ENCODE measurements at places on chromosomes 5 and 9.

GRCh38 chr5:119435436-119436132 lies 16.7 kb upstream of the HSD17B4 start:
- DNase-seq, result peak; percentile 18

GRCh38 chr5:157543825-157544622 lies 31.6 kb downstream of the ADAM19 start:
- no peak for DNase-seq

- DNase-seq, result no peak
Observed at GRCh38 chr9:133605446-133605845, 3.7 kb downstream of the FAM163B start.

DNA sequence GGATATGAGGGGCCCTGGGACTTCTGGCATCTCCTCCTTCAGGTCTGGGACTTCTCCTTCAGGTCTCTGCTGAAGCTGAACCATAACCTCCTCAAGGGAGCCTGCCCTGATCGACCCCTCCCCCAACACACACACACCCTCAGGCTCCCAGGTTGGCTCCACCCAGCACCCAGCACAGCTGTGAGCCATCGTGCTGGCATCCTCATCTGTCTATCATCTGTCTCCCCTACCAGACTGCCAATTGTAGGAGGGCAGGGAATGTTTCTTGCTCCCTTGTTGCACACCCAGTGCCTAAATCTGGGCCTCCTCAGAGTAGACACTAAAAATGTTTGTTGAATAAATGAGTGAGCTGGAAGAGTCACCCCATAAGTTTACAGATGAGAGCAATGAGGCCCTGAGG lies 71.4 kb downstream of the LRSAM1 start:
- DNase-seq, result peak; percentile 76

DNA sequence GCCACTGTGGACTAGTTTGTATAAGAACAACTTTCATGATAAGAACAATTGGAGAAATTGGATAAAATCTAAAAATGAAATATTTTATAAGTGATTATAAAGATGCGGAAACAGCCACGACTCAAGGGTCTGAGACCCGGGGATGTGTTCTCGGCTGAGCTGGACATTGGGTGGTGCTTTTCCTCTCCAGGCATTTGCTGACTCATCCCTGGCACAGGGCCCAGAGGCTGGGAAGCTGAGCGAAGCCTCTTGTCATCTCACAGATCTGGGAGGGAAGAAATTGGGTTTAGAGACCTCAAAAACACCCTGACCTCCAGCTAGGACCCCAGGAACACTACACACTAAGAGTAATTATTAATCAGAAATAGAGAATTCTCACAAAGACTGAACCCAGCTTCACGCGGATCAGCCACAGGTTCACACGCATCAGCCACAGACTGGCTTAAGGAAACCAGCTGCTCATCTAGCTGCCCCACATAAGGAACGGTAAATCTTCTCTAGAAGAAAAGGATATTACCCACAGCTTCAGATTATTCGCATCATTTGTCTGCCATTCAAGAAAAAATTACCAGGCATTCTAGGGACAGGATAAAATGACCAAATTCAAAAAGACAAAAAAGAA lies 2.8 kb upstream of the OR2V1 start:
- peak; percentile 19 for DNase-seq

GRCh38 chr9:25094518-25094917 lies 548.8 kb upstream of the IZUMO3 start:
- no peak for DNase-seq

- no peak for DNase-seq
Observed at GRCh38 chr9:91474656-91475055, 51.0 kb upstream of the NFIL3 start.

DNA sequence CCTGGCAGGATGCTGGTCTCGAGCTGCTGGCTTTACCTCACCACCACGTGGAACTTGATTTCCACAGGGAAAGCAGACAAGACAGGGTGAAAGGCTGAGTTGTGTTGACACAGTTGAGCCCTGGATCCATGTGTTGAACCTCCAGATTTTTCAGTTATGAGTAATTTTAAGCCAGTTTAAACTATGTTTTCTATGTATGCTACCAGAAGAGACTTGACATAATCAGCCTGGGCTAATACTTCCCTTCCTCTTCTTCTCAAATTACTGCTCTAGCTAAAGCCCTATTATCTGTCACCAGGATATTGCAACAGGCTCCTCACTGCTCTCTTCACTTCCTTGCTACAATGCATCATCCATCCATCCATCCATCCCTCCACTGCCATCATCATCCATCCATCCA lies 12.0 kb upstream of the PHYKPL start:
- no peak for DNase-seq

GRCh38 chr5:100654895-100655294 lies 119.7 kb downstream of the FAM174A start:
- no peak for DNase-seq

GRCh38 chr5:143938230-143938629 lies 126.3 kb downstream of the HMHB1 start:
- no peak for DNase-seq

DNA sequence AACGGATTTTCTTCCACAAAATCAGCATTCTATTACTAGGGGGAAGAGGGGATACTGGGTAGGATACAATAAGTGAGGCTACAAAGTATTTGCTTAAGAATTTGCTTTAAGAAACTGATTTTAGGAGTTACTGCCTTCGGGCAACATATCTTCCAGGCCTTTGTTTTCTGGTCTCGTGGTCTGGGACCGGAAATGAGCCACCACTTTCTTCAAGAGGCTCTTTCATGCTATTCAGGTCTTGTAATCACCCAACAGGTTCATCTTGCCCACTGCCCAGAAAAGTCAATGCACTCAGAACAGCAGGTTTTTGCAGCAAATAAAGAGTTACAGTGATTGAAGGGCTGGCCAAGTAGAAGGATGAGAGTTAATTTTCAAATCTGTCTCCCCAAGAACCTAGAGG lies 6.6 kb upstream of the AOPEP start:
- DNase-seq, result no peak

- no peak for DNase-seq
Observed at GRCh38 chr5:116506488-116506887, 68.1 kb downstream of the SEMA6A start.

- no peak for DNase-seq
Observed at GRCh38 chr5:156716591-156717380, 133.3 kb upstream of the PPP1R2B start.

DNA sequence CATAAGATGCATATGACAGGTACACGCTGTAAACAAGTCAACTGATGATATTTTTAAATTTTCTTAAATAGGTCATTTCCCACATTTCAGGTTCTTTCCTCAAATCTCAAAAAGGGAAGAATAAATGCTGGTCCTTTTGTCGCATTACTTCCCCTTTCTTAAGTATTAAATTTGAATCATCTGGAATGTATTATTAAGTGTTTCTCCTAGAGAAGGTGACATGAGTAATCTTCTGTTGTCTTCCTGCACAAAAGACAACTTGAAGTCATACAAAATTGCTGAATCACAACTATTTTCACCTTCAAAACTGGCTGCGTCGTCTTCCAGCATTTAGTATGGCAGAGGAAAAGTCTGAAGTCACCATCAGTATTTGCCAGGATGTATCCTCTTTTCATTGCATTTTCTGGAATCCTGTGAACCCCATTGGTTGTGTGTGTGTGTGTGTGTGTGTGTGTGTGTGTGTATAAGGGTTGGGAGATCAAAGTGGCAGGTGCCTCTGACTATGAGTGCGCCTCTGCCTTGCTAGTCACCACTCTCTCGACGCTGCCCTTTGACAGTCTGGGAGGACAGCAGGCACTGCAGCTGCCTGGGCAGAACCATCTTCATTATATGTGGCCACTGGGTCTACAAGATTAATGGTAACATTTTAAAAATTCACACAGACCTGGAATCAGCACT lies 86.9 kb downstream of the MVB12B start:
- DNase-seq, result no peak

GRCh38 chr9:84953797-84954705 lies 284.5 kb downstream of the NTRK2 start:
- DNase-seq, result peak; percentile 63

DNA sequence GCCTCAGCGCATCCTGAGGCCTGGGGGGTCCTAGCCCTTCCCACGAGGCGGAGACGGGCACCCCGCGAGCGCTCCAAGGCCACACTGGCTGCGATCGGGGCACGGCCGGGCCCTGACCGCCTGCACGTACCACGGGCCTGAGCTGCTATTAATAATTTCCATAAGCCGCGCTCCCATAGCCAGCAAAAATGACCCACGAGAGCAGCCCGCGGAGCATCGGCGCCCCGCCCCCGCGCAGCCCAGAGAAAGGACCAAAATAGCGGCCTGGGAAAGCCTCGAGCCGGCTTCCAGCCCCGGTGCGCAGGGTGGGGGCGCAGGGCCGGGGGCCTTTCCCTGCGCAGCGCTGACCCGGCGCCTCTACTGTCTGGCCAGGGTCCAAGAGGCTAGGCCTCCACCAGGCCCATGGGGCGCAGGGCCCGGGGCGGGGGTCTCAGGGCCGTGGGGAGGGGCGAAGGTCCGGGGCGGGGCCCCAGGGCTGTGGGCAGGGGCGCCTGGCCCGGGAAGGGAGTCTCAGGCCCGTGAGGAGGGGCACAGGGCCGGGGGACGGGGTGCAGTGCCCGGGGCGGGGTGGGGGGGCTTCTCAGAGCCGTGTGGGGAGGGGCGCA lies 54.4 kb downstream of the EXD3 start:
- DNase-seq, result no peak

DNA sequence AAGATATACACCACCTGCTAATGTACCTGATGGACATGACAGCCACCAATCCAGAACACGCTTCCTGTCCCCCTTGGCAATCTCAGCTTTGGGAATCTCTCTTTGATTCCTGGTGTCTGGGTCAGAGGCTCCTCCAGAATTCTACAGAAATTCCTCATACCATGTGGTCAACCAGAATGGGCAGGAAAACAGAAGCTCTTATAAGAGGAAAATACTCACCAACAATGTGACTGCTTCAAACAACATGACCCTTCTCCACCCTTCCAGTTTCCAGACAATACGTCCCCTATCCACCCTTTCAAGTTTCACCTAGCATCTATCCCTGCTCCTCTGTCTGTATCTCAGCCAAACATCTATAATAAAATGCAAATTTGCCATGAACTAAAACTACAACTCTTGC lies 247.2 kb downstream of the DENND1A start:
- no peak for DNase-seq

- no peak for DNase-seq
Observed at GRCh38 chr9:93629920-93630319, 53.5 kb downstream of the PHF2 start.

- DNase-seq, result no peak
Observed at GRCh38 chr5:168869615-168870227, 290.6 kb upstream of the PANK3 start.

GRCh38 chr5:95191330-95191729 lies 93.6 kb downstream of the MCTP1 start:
- no peak for DNase-seq

GRCh38 chr5:179869101-179869500 lies 10.5 kb upstream of the MRNIP start:
- no peak for DNase-seq

GRCh38 chr5:14901462-14902051 lies 30.0 kb upstream of the ANKH start:
- DNase-seq, result no peak

- DNase-seq, result no peak
Observed at GRCh38 chr9:116605060-116605459, 82.0 kb upstream of the TRIM32 start.

DNA sequence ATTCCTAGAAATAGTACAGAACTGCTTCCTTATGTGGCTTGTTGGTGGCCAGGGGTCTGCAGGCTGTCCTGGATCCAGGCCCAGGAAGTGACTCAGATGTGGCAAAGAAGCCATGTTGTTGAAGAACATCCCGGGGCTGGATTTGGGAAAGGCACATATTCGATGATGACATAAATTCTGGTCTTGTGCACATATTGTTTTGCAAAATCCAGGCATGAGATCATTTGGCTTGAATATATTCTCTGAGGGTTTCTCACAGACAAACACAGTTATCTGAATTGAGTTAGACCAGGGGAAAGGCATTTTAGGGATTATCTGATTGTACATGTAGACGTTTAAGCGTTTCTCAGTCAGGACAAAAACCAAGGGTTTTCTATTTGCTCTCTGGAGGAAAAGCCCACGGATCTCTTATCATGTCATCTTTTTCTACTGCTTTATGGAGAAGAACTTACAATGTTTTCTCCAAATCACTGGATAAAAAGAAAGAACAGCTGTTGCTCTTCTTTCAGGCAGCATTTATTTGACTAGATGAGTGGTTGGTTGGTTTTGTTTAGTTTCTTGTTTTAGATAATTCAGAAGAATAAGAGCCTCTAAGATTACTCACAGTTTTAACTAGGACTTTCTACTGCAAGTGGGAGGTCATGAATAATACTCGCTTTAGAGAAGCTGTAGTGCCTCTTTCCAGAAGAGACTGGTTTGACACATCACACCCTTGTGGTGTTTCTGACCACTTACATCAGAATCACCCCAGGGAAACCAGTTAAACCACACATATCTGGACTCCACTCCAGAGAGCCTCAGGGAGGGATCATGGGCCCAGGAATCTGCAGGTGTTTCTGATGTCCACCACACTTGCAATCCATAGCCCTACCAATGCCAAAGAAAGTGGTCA lies 29.5 kb upstream of the LHFPL2 start:
- peak; percentile 35 for DNase-seq

DNA sequence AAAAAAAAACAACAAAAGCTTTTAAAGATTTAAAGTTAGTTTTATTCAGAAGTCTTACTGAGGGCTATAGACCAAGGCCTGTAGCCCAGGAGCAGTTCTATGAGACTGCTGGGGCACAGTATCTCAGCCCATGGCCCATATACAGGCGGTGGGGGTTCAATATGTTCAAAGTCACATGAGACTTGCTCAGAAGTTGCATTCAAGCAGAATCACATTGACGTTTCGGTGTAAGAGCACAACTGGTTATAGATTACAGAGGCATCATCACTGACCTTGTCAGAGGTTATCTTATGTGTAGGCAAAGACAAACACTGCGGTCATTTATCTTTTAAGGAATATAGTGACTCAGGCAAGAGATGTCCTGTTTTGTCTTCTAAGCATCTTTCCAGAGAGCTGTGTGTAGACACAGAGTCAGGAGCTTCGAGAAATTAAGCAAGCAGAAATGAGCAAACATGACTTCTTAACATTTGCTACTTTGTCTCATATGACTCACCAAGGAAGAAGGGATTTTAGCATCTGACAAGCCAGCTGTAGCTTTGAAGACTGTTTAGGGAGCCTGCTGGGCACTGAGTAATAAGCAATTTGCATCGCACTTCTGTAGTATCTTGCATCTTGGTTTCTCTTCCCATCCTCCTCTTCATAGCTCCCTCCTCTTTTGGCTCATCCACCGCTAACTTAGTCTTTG lies 12.9 kb upstream of the F2RL1 start:
- DNase-seq, result peak; percentile 98

GRCh38 chr5:55324815-55325418 lies 17.1 kb downstream of the MTREX start:
- DNase-seq, result peak; percentile 43

- DNase-seq, result no peak
Observed at GRCh38 chr5:150313501-150313900, 10.8 kb upstream of the ARSI start.

GRCh38 chr5:67976891-67977601 lies 238.5 kb upstream of the PIK3R1 start:
- DNase-seq, result no peak
